ENCODE measurements at places on chromosomes 7 and 10.

DNA sequence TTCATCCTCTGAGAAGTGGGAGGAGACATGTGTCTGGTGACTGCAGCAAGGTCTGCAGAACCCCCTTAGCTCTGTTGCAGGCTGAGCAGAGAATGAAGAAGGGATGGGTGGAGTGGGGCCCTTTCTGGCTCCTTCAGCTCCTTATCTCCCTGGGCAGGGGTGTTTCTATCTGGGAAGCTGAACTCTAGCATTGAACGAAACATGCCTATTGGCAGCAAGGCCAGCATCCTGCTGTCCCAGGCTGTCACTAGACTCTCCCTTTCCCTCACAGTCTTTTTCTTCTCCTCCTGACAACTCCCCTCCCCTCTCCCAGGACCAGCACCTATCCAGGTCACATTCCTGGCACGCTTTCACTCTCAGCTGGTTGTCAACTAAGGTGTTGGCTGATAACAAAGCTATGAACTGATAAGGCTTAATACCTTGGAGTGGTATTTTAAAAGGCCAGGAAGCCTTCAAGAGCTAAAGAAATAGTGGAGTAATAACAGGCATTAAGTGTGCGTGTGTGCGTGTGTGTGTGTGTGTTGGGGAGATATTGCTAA is 128.8 kb upstream of the FZD8 start:
- no peak for DNase-seq

GRCh38 chr7:64886956-64887545 is 16.0 kb upstream of the ZNF273 start:
- DNase-seq = no peak

- no peak for DNase-seq
Observed at GRCh38 chr10:48364659-48365405, 58.4 kb downstream of the MAPK8 start.

GRCh38 chr7:137930581-137930980 is 71.3 kb downstream of the CREB3L2 start:
- no peak for DNase-seq

DNA sequence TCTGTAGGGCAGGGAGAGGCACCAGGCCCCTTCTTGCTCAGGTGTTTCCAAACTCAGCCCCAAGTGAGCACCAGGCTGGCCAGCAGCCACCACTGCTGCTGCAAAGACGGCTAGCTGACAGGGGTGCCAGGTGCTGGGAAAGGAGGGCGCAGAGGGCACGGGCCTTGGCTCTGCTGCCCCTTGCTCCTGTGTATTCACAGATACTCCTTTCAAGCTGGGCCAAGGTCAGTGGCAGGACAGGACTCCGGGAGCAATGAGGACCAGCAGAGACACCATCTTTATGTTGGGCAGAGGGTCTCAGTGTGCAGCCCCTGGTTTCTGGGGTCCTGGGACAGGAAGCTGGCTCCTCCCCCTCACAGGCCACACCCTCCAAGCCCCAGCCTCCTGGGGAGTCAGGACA is 110.1 kb downstream of the SMURF1 start:
- no peak for DNase-seq

GRCh38 chr7:131527456-131527855 is 29.0 kb downstream of the PODXL start:
- DNase-seq = no peak

- DNase-seq = no peak
Observed at GRCh38 chr7:2081526-2082135, 151.1 kb downstream of the MAD1L1 start.

DNA sequence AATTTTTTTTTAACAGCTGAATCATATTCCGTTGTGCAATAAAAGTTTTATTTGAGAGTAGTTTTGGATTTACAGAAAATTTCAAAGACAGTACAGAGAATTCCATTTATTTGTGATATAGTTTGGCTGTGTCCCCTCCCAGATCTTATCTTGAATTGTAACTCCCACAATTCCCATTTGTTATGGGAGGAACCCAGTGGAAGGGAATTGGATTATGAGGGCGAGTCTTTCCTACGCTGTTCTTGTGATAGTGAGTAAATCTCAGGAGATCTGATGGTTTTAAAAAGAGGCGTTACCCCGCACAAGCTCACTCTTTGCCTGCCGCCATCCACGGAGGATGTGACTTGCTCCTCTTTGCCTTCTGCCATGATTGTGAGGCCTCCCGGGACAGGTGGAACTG is 228.0 kb upstream of the MAGI2 start:
- DNase-seq = no peak

- no peak for DNase-seq
Observed at GRCh38 chr10:119301397-119301796, 94.0 kb downstream of the GRK5 start.

GRCh38 chr7:77904252-77904651 is 105.7 kb downstream of the PHTF2 start:
- DNase-seq = no peak

DNA sequence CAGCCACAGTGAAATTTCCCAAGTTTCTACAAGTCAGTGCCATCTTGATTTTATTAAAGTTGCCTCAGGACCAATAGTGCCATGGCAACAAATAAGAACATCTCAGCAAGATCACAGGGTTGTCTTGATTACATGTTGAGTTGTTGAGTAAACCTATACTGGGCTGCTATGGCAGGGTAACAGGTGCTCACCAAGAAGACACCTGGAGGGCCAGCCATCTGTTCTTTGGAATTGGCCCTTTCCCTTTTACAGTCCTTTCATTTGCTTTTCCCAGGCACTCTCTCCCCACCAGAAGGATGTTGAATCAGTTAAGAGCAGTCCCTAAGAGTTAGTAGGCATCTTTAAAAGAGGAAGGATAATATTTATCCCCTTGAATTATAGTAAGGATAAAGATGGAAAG is 582.0 kb downstream of the TNS3 start:
- DNase-seq = no peak

DNA sequence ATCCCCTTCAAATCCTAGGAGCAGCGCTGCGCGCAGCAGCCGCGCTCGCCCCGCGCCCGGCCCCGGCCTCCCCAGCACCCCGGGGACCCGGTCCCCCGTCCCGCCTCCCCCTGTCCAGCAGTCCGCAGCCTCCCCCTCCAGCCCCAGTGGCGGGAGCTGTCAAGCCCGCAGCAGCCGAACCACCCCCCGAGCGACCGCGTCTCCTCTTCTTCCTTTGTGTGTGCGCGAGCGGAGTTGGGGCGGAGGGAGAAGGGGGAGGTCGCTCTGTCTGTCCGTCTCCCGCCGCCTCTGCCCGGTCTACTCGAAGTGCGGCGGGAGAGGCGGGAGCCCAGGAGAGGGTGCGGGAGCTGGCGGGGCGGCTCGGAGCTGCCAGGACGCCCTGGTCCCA is 375 bp upstream of the CHN2 start:
- DNase-seq = no peak

GRCh38 chr7:82950436-82950835 is 212.2 kb downstream of the PCLO start:
- DNase-seq = no peak
